ENCODE measurements at places on chromosomes 5 and 9.

GRCh38 chr5:1884678-1885403, 2.1 kb upstream of the IRX4 start:
- no peak for DNase-seq

DNA sequence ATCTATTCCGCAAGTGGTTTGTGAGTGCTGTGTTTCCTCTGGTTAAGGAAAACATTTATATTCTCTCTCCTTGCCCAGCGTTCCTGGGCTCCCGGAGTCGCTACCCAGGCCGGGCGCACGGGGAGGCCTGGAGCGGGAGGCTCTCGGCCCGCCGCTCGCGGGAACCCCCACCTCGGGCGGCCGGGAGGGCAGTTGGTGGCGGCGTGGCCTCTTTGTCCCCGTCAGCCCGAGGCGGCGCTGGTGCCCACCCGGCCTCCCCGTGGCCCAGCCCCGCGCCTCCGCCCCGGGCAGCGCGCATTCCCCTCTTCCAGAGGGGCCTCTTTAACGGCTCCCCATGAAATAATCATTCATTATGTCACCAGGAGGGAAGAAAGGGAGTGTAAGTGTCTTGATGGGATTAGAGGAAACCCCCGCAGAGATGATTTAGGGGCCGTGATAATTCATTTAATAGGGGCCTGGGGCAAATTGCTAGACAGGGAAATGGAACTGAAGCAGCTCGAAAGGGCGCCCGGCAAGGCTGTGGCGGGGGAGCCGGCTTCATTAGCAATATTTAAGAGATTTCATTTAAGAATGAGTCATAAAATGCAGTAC, 181.9 kb upstream of the TBCA start:
- DNase-seq: no peak

DNA sequence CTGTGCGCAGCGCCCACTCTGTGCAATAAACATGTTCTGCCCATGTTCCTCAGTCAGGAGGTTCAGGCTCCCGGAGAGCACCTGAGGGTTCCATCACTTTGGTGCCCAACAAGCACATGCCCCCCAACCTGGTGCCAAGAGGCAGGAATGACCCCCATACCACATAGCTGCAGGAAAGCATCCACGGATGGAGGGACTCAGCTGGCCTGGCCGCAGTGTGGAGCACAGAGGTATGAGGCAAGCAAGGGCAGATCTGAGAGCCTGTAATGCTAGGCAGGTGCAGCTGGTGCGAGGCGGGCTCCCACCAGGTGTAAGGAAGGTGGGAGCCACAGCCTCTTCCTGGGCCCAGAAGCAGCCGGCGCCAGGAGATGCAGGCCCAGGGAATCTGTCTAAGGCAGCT, 4.3 kb upstream of the MRNIP start:
- DNase-seq: no peak

- DNase-seq: no peak
Measured at GRCh38 chr9:95277509-95277908, 40.0 kb downstream of the FANCC start.

- no peak for DNase-seq
Measured at GRCh38 chr5:181203777-181204112, 1.3 kb downstream of the TRIM7 start.

- DNase-seq: no peak
Measured at GRCh38 chr5:144467792-144468191, 297.1 kb downstream of the KCTD16 start.

GRCh38 chr5:55146080-55146479, 13.9 kb upstream of the GPX8 start:
- no peak for DNase-seq

GRCh38 chr5:97183100-97183929, at the start of gene RIOK2:
TSS of gene RIOK2 (minus strand) at chr5:97183247. CDS start at chr5:97183191, 56 bp downstream.
- peak; percentile 93 for DNase-seq

Measured in GDM1 (cell line).